ENCODE measurements at places on chromosomes 6 and 20. TPM values are rescaled to one million over a fixed set of nuclear protein-coding genes. Genes with fewer than 3 reads are reported as not detected.
A peak's percentile ranks its signal among the peaks of the same experiment; 100 is the strongest.

The THBS2 gene
- total RNA-seq, result 28.6 TPM

The CST5 gene
- 0.34 TPM for total RNA-seq

The RRAGD gene
- total RNA-seq, result 35.4 TPM

The SIRPA gene
- total RNA-seq, result 50.2 TPM

The PRL gene
- not detected for total RNA-seq

The TBPL1 gene
- 27.7 TPM for total RNA-seq

The MCHR2 gene
- not detected for total RNA-seq

The ASIP gene
- total RNA-seq, result not detected

The TINAG gene
- 0.75 TPM for total RNA-seq

The ME1 gene
- 13.8 TPM for total RNA-seq

The MLN gene
- not detected for total RNA-seq

The CFB gene
- total RNA-seq, result 1.9 TPM

The SYNDIG1 gene
- total RNA-seq, result 0.67 TPM

The OR2H1 gene
- not detected for total RNA-seq

The MCM3 gene
- 37.1 TPM for total RNA-seq

The RAET1L gene
- total RNA-seq, result 1.8 TPM

The GABRR1 gene
- total RNA-seq, result not detected

- no peak for DNase-seq
Observed at GRCh38 chr6:5174756-5175549, 85.8 kb downstream of the LYRM4 start.

- DNase-seq, result no peak
Observed at GRCh38 chr6:113600551-113601339, 256.4 kb upstream of the MARCKS start.

- DNase-seq, result no peak
Observed at GRCh38 chr6:160391419-160392116, 43.4 kb downstream of the SLC22A3 start.

- DNase-seq, result no peak
Observed at GRCh38 chr20:46939031-46939965, 44.7 kb downstream of the EYA2 start.

GRCh38 chr6:111087871-111088667 is 766 bp downstream of the SLC16A10 start:
- DNase-seq, result no peak

GRCh38 chr6:162753775-162754174 is 26.0 kb downstream of the PACRG start:
- DNase-seq, result no peak

DNA sequence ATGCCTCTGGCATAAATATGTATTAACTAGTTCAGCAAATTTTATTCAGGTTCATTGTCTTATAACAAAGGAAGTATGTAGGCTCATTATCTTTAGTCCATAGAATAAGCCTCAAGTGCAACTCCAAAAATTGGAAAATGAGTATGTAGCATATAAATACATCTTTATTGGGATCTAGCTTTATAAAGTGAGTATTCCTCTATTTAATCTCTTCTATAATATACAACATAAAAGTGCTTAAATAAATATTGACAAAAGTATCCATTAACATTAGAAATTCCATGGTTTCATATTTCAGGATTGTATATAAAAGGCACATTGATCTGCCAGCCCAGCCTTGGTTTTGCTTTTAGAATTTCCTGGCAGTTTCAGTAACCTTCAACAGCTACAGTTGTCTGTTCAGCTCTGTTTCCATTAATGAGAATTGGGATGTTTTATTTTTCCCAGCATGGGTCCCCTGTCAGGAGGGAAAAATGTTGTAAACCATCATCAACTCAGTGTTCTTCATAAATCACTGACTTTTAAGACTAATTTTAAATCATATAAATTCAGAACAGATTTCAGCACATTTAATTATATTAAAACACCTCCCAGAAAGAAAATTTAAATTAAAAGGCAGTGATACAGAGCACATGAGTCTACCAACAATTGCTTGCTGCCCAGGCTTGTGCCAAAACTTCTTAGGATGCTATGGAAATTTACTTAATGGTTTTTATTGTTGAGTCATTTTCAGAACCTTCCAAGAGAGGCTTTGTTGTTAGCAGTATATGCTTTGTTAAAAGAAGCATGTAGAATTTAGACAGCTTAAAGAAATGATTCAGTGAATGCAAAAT is 119.7 kb downstream of the ADGRG6 start:
- no peak for DNase-seq

DNA sequence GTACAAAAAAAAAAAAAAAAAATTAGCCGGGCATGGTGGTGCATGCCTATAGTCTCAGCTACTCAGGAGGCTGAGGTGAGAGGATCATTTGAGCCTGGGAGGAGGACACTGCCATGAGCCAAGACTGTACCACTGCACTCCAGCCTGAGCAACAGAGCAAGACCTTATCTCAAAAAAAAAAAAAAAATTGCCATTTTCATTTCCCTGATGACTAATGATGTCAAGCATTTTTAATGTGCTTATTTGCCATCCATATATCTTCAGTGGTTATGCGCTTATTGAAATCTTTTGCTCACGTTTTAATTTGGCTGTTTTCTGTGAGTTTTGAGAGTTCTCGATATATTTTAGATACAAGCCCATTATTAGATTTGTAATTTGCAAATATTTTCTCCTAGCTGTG is 46.7 kb downstream of the PFDN4 start:
- no peak for DNase-seq

- DNase-seq, result no peak
Observed at GRCh38 chr6:131937226-131937625, 13.9 kb downstream of the CCN2 start.

GRCh38 chr6:63799813-63800212 is 164.2 kb downstream of the PHF3 start:
- no peak for DNase-seq

DNA sequence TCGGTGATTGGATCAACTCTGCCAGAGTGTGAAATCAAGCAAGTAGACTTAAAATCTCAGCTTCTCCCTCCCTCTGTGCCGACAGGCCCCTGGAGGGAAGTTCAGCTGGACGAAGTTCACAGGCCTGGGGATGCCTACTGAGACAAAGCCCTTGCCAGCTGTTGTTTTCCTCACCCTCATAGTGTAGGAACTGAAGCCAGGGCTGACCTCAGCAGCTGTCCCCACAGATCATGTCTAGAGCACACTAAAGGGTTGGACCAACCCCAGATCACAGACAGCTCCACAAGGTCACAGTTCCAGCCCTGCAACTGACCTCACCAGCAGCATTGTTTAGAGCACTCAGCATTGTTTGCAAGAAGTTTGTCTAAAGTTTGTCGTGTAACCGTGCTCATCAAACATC is 261.9 kb upstream of the ECI2 start:
- no peak for DNase-seq

DNA sequence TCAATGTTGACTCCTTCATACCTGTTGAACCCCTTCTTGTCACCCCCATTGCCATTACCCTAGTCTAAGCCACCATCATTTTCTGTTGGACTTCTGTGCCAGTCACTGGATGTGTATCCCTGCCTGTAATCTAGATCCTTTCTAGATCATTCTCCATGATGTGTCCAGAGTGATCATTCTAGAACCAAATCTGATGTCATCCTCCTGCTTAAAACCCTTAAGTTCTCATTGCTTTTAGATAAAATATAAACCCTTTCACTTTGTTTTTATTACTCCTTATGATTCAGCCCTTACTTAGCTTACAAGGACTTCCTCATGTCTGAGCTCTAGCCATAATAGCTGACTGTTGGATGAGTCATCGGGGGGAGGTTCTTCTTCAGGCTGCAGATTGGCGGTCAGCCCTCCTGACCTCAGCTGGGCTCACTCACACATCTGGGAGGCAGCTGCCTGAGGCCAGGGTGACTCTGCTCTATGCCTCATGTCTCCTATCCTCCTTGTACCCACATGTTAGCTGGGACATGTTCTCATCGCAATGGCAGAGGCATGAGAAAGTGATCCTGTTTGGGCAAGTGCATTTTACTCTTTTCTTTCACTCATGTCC is 287.6 kb downstream of the ESR1 start:
- DNase-seq, result peak; percentile 99

DNA sequence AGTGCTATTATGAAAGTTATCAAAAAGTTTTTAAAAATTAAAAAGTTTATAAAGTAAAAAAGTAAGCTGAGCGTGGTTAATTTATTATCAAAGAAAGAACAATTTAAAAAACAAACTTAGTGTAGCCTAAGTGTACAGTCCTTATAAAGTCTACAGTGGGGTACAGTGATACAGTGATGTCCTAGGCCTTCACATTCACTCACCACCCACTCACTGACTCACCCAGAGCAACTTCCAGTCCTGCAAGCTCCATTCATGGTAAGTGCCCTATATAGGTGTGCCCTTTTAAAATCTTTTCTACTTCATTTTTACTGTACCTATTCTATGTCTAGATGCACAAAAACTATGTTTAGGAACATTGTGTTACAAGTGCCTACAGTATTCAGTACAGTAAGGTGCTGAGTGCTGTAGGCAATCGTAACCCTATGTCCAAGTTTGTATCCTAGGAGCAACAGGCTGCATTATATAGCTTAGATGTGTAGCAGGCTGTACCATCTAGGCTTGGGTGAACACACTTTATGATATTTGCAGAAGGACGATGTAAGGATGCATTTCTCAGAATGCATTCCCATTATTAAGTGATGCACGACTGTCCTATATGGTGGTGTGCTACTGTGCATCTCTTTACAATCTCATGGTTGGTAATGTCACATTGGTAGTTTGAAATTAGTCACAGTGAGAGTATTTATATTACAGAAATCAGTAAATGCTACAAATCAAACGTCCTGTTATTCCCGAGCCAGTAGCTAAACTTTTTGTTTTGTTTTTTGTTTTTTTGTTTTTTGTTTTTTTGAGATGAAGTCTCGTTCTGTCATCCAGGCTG is 158.3 kb downstream of the GMPR start:
- DNase-seq, result no peak

- DNase-seq, result no peak
Observed at GRCh38 chr6:52566201-52566600, 10.7 kb downstream of the TRAM2 start.

DNA sequence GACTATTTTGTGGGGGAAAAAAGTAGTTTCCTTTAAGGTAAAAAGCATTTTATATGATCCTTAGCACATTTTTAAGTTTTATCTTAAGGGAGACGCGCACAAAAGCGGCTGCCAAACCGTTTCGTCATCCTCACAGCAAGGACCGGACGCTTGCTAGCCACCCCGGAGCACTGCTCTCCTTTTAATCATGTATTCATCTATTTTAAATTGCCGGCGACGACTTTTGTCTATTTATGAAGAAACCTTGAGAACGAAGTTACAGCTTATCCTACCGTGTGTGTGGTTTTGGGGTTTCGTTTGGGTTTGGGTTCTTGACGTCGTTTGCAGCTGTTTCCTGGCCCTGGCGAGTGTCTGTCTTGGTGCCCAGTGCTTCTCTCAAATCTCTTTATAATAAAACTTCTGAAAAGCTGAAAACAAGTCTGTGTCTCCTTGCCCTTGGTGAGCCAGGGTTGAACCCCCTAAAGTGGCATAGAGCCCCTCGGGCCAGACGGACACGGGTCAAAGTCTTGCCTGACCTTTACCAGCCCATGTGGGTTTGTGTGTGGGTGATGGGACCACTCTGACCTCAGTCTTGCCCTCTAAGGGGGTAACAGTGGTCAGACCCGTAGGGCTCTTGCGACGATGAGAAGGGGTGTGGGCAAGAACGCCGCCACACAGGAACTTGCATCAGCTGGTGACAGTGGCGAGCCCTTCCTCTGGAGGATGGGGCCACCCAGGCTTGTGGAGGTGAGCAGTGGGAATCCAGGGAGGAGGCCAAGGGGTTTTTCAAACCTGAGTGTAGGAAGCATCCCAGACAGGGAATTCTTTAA is 117.6 kb downstream of the JPH2 start:
- DNase-seq, result no peak

DNA sequence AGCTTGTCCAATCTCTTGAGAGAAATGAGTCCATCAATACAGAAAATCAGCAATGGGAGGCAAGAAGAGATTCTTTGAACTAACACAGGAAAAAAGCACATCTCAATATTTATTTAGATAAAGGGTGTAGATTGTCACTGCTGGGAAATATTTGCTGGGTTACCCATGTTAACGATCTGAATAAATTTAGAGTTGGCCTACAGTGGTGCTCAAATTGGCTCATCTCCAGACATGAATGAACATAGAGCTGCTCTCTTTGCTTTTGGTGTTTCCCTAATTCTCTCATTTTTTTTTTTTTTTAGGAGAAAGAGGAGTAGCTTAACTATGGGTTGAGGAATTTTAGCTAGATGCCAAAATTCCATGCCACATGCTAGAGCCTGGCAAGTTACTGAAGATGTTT is 471.2 kb downstream of the PKHD1 start:
- DNase-seq, result no peak

- no peak for DNase-seq
Observed at GRCh38 chr6:160102399-160102798, 19.2 kb upstream of the SLC22A1 start.

DNA sequence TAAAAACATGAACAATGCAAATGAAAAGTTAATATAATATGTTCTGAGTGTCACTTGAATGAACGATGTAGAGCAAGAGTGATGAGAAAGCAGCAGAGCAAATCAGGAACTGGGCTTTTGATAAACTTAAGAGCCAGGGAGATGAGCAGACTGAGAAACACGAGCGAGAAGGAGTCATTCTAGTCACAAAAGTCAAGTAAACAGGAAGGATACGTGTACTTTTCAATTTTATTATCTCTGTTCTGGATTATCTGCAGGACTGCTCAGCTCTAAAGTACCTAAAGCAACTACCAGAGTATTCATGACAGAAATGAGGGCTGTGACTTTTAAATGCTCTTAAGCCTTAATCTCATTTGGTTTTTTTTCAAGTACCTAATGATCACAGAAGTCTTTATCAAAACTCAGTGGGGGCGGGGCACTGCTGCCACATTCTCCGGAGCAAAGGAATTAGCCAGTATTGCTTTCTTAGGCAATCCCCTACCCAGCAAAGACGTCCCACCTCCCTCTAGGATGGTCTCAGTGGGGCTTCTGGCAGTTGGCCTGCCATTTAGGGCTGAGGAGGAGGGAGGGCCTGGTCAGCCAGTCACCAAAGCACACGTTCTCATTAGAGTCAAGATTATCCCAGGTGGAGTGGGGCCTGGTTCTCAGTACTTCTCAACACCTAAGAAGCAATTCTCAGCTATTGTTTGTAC is 8.6 kb downstream of the MAN1A1 start:
- no peak for DNase-seq

GRCh38 chr6:151762817-151763216 is 44.7 kb upstream of the ESR1 start:
- DNase-seq, result no peak

Measured in kidney epithelial cell (primary cell).